ENCODE measurements at places on chromosomes 1 and 21.

DNA sequence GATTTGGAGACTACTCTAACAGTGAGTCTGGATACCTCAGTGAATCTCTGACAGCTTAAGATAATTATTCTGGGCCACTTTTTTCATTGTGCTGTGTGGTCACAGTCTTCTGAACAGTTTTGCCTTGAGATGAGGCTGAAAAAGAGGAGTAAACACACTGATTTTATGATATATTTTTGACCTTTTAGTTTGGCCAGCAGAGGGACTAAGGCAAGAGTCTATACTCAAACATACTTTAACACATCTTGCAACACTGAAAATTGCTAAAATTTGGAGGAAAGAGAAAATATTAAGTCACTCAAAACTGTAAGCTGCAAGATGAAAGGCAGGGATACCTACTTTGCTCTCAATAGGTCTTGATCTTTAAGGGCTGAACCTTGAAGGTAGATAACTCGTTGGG, 182.7 kb downstream of the KCNT2 start:
- DNase-seq, result peak; percentile 5

DNA sequence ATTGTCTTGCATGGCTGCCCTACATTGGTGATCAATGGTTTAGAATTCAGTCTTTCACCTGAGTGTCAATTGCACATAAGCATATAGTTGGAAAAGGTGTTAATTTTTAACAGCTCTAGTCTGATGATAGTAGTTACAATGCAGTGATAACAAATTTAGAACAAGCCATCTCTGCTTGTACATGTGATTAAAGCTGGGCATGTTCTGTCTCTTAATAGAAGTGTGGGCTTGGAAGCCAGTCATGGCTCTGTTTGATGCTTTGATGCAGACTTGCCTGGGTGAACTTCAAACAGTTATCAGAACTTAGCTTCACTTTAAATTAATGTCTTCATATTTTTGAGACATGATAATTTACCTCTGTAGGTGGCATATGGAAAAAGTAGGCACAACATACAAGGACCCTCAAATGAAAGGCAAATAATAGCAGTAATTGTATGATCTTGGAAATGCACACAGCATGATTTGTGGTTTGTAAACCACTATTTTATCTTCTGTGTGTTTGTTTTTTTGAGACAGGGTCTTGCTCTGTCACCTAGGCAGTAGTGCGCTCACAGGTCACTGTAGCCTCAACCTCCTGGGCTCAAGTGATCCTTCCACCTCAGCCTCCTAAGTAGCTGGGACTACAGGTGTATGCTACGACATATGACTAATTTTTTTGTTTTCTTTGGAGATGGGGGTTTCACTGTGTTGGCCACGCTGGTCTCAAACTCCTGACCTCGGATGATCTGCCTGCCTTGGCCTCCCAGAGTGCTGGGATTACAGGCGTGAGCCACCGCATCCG, 3.8 kb downstream of the DDI2 start:
- no peak for DNase-seq

DNA sequence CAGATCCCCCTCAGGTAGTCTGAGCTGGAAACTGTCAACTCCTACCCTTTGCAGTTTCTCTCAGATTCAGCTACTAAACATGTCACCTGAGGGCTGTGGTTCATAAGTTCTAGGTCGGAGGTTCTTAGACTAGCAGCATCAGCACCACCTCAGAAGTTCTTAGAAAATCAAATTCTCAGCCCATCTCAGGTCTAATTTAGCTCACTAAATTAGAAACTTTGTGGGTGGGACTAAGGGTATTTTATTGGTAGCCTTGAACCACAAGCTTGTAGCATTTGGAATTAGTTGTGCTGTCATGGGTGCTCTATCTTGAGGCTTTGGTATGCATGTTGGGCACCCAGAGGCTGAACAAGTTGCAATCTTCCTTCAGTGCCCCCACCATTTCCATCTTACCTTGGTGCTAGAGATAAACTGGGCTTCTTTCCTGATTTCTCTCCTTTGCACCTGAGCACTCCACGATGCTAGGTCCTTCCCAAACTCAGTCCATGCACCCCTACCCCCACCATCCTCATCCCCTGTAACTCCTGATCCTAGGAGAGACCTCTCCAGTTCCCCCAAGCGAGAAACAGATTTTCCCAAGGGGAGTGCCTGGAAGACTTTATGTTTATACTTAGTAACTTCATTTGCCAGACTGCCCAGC, 54.2 kb downstream of the S1PR1 start:
- no peak for DNase-seq

DNA sequence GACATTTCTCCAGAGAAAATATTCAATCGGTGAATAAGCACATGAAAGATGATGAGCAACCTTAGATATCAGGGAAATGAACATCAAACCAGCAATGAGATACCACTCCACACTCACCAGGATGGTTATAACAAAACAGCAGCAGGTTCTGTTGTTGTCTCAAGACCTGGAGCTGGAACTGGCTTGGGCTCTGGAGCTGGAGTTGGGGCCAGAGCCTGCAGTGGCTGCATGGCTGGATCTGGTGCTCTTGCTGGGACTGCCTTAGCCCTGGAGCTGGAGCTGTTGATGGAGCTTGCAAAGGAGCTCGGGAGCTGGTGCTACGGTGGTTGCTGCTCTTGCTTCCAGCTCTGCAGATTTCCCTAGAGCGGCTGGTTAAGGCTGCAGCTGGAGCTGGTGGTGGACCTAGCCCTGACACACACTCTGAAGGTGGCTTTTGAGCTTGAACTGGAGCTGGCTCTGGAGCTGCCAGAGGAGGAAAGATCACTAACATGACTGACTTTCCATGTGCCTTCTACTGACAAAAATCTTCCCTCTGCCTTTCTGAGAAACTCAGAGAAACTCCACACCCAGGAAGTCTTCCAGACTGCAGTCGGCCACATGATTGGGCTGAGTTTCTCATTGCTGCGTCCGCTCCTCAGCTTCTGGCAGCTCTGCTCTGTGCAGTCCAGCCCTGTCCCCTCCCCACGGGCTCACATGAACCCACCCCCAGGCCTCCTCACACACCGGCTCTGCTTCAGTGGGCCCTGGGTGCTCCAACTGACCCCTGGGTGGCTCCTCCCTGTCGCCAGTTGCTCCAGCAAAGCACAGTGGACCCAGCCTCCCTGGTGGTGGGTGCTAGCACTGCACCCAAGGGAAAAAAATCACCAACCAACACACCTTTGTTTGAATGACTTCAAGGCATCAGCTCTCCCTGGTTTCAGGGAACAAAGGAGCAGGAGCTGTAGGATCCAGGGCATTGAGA, 139.1 kb upstream of the FMN2 start:
- DNase-seq, result peak; percentile 20

- DNase-seq, result no peak
Observed at GRCh38 chr1:6470132-6471085, 4.4 kb upstream of the TNFRSF25 start.

GRCh38 chr1:32221581-32221979, 573 bp downstream of the TMEM234 start:
- no peak for DNase-seq

DNA sequence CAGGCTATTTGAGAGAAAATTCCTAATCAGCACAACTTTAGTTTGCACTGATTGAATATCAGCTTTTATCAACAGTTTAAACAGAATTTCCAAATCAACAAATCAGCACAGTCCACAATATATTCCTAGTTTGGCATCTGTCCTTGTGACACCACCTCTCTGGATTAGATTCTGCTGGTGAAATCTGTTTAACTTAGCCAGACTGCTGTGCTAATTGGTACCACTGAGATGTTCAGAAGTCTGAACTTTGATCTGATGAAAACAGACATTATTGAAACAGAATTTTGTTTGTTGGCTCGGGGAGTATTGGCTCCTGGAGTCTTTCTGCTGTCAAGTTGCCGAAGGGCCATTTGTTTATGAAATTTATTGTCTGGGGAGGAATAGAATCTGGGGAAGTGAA, 17.0 kb upstream of the NGF start:
- DNase-seq, result no peak

- no peak for DNase-seq
Observed at GRCh38 chr1:184031092-184031408, 6.5 kb downstream of the COLGALT2 start.

- DNase-seq, result no peak
Observed at GRCh38 chr1:41711581-41711980, 207.1 kb downstream of the HIVEP3 start.

DNA sequence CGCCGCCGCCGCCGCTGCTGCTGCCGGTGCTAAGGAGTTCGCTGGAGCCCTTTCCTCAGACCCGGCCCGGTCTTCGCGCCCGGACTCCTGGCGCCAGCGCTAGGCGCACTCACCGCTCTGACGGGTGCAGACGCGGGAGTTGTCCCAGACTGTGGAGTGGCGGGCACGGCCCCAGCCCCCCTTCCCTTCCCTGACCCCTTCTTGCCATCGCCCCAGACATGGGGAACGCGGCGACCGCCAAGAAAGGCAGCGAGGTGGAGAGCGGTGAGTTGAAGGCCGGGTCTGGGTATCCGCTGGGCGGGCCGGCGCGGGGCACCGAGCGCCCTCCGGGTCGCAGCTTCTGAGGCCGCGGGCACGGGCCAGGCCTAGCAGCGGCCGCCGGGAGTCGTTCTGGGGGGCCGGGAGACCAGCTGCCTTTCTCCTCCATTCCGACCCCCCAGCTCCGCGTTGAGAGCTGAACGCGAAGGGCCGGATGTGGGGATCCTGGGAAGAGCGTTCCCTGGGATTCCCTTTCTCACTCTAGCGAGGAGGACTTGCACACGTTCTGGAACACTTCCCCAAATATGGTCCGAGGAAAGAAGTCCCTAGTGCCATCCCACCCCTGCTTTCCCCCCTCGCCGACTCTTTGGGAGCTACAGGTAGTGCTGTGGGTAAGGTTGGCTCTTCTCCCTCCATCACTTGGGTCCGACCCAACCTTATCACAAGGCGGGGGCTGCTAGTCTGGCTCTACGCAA, 65.8 kb upstream of the PRKACB start:
- DNase-seq, result no peak

DNA sequence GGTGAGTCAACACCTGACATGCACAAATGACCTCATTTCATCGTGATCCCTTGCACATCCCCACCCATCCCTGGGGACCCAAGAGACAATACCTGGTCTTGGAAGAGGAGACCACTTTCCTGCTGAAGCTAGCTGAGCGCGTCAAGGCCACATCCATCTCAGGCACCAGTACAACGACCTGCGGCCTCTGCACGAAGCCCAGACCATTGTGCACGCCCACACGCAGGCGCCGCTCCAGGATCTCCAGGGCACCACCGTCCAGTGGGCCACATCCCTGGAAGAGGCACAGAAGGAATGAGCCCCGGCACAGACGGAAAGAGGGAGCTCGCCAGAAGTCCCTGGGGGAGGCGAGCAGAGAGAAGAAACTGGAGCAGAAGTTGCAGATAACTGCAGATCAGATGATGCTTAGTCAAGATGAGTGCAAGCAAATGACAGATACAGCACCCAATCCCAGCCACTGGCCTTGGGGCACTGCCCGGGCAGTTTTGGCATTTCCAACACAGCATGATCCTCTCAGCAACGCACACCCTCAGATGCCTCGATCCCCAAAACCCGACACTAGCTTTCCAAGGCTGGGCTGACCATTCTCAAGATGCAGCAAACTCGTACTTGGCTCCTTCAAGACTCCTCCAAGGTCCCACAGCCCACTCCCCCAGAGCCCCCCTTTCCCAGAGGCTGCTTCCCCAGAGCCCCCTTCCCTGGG, 44.1 kb downstream of the NPHP4 start:
- DNase-seq, result no peak

DNA sequence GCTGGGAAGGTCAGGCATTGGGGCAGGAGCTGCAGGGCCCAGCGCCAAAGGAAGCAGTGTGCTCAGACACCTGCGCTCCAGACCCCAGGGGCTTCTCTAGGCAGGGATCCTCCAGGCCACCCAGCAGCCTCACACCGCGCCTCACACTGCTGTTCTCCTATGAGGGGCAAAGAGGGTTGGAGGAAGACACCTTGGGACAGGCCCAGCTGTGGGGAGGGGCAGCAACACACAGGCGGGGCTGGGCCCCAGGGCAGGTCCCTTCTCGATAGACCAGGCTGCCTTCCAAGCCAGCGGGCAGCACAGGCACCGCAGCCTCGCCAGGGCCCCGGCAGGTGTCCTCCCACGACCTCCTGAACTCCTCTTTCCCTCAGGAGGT, 20.7 kb upstream of the PRSS38 start:
- no peak for DNase-seq

GRCh38 chr1:246219508-246220030, 287.5 kb downstream of the SMYD3 start:
- peak; percentile 10 for DNase-seq

DNA sequence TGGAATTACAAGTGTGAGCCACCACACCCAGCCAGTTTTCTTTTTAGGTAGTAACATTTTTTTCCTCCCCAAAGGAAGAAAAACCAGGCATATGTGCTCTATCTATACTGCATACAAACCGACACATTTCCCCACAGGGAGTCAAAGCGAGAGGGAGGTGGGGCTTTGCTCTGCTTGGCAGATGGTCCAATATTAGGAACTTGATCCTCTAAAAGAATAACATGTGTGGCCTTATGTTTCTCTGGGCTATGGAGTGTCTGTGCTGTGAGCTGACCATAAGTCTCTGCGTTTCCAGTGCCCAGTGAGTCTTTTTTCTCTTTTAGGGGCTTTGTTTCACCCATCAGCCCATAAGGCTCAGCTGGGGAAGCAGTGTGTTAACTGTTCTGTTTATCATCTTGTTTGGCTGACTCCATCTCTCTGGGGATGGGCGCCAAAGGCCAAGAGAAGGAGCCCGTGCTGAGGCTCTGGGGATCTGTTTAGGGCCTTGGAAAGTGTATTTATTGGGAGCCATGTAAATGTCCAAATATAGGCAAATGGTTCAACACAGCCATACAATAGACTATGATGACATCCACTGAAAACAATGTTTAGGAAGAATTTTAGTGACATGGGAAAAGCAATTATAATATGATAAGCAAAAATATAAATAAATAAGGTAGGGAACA, 20.2 kb downstream of the LMOD1 start:
- no peak for DNase-seq

DNA sequence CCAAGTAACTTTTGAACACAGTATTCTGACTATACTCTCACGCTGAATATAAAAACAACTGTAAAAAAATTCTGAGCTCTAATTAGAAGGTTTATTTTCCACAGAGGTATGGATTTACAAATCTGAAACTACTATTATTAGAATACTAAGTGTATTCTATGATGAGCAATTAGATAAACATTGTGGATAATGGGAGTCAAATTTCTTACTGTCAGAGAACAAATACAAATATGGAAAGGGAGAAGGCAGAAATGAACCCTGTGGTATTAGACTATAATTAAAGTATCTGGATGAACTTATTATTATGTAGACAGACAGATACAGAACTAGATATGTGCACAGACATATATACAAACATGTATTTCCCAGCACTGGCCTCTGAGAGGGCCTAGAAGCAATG, 22.6 kb downstream of the ALDH9A1 start:
- no peak for DNase-seq

DNA sequence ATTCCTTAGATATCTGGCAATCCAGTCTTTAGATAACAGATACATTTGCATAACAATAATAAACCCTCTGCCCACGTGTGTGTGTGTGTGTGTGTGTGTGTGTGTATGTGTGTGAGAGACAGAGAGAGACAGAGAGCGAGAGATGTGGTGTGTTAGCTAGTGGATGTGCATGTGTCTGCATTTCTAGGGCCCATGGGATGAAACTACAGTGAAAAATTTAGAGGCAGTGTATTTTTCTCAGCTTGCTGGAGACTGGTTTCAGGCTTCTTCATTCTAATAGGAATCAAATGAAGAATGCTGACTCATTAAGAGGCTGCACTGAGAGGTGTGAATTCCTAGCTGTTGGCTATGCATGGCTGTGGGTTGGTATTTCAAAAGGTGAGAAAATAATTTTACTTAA, 303.2 kb downstream of the LMX1A start:
- DNase-seq, result no peak

- DNase-seq, result no peak
Observed at GRCh38 chr1:246156847-246157246, 350.2 kb downstream of the SMYD3 start.

Measured in NAMALWA (cell line).